ENCODE measurements at places on chromosomes 4 and X.

DNA sequence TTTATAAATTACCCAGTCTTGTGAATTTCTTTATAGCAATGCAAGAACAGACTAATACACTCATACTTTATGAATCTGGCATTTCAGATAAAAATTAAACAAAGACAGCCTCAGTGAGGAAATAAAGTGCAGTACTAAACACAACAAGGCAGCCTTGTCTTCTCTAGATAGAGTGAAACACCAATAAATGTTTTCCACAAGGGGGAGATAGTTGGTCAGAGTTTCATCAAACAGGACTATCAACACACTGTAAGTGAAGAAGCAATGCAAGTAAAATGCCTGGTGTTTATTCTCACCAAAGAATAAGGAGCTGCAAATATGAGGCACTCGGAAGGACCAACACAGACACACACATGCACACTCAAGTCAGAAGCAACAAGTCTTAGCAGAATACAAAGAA lies 62.8 kb downstream of the FAM9B start:
- no peak for DNase-seq

- DNase-seq: no peak
Observed at GRCh38 chrX:69268611-69269010, 103.4 kb upstream of the PJA1 start.

- DNase-seq: no peak
Observed at GRCh38 chr4:121227341-121227792, 63.2 kb upstream of the TNIP3 start.

DNA sequence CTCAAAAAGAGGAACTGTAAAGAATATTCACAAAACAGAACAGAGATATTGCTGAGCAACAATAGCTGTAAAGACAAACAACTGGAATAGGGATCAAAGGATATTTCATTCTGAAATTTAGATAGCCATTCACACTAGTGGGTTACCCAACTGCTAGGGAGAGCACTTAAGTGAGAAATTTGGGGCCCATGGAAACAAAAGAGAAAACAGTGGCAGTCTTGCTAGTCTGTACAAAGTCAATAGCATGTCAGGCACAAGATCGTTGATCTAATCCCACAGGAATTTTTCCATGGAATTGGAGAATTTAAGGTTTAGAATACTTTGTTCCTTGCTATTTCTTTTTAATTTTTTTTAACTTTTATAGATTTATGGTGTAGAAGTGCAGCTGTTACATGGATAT lies 467.0 kb downstream of the PCDH18 start:
- no peak for DNase-seq

DNA sequence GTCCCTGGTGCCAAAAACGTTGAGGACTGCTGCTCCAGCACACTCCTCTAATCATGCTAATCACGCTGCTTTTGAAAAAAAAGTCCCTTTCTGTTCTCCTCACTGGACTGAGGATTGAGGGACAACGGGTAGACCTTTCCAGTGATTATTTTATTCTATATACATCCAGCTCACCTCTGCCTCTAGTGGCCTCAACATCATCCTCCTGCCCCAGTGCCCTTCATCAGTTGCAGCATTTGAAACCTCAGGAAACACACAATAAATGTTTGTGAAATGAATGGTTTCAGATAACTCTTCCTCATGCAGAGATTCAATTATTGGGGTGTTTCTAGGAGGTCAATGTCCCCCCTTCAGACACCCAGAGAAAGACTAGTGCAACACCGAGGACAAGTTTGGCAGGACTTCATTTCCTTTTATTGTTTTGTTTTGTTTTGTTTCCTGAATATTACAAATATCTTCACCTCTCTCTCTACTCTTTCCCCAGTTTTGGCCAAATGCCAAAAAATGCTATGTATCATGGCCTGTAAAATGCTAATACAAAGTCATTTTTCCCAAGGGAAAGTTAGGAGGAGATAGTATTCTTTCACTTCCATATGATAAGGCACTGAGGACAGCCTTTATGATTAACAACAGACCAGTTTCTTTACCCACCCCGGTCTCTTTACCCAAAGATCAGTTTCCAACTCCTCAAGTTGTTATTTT lies 460.1 kb upstream of the SLIT2 start:
- no peak for DNase-seq

DNA sequence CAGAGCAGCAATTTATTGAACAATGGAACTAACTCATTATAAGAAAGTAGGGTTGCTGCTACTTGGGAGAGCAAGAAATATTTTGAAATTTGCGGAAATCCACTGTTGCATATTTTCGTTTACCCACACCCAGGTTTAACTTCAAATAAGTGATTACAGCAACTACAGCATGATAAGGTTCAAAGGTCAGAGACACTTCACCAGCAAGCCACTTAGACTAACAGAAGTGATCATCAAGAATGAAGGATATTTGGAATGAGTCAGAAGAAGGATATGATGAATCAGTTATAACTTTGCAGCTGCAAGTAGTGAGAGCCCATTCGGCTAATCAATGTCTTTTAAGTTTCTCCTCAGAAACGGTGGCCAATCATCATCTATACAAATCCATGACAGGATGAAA lies 199.3 kb downstream of the TMA16 start:
- no peak for DNase-seq

DNA sequence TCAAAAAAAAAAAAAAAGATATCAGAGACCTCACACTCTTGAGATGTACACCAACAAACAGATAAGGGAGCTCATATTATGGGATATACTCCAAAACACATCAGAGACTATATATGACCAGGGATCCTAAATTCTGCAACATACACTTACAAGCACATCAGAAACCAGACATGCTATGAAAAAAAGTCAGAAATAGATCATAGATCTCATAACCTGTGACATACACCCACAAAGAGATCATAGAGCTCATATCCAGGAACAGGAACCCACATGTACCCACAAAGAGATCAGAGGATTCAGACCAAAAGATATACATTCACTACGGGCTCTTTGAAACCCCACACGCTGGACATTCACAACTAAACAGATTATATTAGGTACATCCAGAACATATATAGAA lies 30.1 kb downstream of the SUV39H1 start:
- no peak for DNase-seq

DNA sequence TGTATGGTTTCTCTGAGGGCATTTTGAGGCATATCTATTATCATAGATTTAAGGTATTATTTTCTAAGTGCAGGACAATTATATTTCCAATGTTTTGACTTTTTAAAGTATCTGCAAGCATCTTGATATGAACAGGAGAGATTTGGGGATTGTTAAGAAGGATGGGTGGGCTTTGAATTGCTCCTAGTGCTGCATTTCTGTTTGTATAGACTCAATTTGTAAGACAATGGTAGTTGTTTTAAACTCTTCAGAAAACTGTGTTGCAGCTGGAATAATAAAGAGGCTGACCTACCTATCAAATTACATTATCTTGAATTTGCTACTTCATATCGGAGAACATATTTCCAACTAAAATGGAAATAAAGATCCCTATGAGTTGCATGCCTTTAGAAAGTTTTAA lies 570.3 kb downstream of the ADGRL3 start:
- no peak for DNase-seq

DNA sequence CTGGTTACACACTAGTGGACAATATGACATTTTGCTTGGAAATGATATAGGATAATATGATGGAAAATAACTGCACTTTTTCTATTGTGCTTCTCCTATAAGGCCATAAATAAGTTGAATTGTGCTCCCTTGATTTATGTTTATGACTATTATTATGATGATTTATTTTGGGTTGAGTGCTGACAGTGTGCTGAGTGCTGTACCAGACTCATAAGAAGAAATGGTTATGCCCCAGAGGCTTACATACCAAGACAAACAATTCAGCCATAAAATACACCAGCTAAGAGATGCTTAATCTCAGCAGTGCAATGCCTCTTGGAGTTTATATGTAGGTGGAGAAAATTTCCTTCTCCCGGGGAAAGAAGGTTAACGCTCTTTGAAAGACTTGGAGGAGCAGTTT lies 199.8 kb upstream of the NOCT start:
- no peak for DNase-seq

GRCh38 chr4:6746721-6747293 lies 30.8 kb downstream of the BLOC1S4 start:
- DNase-seq: no peak

DNA sequence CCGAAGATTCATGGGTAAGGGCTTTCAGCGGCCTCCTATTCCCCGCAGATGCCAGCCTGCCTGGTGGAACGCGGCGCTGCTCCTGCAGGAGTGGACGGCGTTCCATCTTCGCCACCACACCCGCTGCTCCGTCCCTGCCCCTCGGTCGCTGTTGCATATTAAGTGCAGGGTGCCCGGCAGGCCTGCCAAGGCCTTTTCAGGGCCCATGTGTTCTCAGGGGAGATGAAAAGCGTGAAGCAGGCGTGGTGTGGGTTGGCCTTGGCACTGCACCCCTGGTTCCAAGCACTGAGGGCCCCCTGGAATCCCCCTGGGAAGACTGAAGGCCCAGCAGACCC lies 52.0 kb downstream of the SORCS2 start:
- no peak for DNase-seq

DNA sequence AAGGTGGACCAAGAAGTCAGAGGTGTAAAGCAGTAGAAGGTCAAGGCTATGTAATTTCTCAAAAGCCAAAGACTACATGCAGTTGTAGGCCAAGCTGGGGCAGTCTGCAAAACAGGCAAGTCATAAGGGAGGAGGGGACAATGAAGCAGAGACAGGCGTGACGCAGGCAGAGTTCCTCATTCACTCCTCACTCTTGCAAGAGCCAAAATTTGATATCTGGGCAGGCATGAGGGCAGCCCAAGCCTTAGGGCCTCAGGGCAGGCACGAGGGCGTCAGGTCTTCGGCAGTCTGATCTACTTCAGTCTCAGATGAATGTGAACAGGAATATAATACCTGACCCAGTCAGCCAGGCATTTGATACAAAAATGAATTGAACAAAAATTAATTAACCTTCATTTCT lies 86.4 kb upstream of the AGA start:
- no peak for DNase-seq

DNA sequence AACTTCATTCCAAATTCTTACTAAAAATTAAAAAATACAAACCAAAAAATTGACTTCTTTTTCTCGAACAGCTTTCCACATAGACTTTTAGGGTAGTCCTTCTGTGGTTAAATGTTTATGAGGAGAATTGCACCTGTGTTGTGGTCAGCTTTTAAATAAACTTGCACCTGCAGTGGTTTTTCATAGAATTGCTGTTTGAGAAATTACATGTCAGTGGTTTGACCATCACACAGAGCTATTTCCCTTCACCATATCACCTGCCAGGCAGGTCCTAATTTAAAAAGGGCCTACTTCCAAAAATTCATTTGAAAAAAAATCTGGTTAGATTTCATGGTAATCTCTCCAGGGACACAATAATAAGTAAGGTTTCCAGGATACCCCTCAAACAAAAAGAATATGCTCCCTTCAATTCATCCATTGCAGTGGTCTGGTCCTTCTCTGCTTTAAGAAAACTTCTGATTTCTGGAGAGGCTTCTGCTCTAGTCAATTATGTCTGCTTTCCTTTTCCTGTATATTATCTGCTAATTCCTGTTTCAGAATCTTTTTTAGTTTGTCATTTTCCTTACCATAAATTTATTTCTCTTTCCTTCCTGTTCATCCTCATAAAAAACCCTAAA lies 9.8 kb upstream of the UTP3 start:
- no peak for DNase-seq

DNA sequence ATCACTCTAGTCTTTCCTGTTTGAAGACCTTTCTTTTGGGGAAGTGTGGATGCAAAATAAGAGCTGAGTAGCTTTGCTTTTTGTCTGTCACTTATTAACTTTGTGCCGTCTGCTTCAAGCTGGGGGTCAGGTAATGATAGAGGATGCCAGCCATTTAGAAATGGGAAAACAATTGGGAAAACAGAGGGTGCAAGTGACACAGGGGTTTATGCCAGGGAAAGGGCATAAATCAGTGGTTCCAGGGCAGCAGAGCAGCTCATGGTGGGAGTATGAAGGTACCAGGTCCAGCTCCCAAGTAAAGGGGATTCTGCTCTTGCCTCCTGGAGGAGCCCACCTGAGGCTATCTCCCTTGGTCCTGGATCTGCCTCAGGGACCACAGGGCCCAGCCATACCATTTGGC lies 91.9 kb upstream of the GPR50 start:
- no peak for DNase-seq

DNA sequence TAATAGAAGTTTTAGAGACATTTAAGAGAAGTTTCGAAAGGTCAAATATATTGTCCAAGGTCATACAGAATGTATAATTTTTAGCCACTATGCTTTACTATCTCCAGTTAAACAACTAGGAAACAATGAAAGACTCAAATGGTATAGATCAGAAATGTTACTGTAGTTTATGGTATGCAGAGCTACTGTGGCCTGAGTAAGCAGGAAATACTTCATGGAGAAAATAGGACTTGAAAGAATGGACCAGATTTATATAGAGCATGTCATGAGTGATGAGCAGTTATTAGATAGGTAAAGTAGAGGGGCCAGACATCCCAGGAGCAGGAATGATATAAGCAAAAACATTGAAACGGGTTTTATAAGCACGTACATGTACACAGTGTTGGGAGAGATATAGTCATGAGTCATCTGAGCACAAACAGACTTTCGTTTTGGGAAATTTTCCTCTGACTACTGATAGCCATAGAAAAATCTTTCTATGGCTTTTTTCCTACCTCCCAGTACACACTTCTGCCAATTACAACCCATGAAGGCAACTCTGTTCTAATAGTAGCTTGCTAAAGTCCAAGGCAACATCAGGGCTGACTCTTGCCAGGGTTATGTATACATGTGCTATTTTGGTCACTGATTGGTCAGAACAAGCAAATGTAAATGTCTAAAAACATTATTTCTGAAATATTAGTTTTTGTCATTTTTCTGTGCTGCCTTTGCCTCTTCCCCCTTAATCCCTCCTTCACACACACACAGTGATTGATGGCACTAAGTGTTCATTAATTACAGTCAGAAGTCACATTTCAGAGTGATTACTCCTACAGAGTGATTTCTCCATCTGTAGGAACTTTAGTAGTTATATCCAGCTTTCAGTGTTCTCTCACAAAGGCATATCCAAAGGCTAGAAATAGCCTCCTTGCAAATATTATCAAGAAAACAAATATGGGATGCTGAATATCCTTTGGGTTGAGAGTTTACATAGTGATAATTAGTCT lies 198.7 kb downstream of the ENOX2 start:
- no peak for DNase-seq

DNA sequence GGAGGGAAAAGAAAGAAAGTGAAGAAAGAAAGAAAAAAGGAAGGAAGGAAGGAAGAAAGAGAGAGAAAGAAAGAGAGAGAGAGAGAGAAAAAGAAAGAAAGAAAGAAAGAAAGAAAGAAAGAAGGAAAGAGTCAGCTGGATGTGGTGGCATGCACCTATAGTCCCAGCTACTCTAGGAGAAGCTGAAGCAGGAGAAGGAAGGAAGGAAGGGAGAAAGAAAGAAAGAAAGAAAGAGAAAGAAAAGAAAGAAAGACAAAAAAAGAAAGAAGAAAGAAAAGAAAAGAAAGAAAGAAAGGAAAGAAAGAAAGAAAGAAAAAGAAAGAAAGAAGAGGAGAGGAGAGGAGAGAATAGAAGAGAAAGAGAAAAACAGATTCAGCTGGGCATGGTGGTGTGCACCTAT lies 44.3 kb upstream of the ERVMER34-1 start:
- no peak for DNase-seq
